ENCODE measurements at places on chromosomes 2 and 18.

DNA sequence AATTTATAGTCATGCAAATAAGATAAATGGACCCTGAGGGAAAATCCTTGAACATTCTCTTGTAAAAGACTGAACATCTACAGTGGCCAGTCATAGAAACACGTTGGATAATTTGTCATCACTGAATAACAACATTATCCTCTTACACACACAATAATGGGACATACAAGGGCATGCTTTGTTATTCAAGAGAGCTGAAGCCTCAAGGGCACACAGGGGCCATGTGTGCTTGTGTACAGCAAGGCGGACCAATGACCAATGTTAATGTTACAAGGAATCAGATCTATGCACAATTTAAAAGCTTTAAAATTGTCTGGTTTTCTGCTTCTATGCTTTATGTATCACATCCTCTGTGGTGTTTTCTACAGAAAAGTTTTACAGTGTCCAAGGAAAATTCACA lies 23.7 kb downstream of the COL6A3 start:
- DNase-seq: no peak

GRCh38 chr2:83951378-83951947 lies 507.6 kb downstream of the SUCLG1 start:
- DNase-seq: no peak

DNA sequence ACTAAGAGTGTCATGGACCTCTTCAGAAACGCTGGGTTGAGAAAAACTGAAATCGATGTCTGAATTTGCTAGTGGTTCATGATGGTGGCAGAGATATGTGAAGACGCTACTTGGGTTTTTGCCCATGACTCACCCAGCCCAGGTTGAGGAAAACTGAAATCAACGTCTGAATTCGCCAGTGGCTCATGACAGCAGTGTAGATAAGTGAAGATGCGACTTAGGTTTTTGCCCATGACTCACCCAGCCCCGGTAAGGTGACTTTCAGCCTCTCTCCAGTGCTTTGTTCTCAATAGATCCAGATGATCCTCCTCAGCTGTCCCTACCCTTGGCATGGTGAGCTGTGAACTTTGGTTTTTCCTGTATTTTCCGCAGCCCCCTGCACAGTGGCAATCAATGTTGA lies 105.3 kb upstream of the SIX3 start:
- no peak for DNase-seq

DNA sequence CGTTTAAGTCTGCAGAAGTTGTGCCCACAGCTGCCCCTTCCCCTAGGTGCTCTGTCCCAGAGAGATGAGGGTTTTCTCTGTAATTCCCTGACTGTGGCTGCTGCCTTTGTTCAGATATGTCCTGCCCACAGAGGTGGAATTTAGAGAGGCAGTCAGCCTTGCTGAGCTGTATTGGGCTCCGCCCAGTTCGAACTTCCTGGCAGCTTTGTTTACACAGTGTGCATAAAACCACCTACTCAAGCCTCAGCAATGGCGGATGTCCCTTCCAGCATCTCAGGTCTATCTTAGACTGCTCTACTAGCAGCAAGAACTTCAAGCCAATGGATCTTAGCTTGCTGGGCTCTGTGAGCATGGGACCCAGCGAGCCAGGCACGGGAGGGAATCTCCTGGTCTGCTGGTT lies 48.1 kb downstream of the LHCGR start:
- no peak for DNase-seq

- DNase-seq: no peak
Observed at GRCh38 chr2:239459056-239459455, 58.2 kb upstream of the HDAC4 start.

DNA sequence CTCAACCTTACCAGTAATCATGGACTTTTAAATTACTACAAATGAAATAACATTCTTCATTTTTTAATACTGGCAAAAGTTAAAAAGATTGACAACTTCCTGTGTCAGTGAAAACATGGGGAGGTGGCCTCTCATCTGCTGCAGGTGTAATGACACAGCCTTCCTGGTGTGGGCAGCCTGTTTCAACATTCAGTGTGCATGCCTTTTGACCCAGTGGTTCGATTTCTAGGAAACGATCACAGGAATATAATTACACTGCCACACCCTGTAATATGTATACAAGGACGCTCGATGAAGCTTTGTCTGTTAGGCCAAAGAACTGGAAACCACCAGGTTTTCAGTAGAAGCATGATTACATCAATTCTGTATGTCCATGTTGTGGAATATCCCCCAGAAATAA lies 68.7 kb downstream of the MTHFD2 start:
- DNase-seq: peak; percentile 66

DNA sequence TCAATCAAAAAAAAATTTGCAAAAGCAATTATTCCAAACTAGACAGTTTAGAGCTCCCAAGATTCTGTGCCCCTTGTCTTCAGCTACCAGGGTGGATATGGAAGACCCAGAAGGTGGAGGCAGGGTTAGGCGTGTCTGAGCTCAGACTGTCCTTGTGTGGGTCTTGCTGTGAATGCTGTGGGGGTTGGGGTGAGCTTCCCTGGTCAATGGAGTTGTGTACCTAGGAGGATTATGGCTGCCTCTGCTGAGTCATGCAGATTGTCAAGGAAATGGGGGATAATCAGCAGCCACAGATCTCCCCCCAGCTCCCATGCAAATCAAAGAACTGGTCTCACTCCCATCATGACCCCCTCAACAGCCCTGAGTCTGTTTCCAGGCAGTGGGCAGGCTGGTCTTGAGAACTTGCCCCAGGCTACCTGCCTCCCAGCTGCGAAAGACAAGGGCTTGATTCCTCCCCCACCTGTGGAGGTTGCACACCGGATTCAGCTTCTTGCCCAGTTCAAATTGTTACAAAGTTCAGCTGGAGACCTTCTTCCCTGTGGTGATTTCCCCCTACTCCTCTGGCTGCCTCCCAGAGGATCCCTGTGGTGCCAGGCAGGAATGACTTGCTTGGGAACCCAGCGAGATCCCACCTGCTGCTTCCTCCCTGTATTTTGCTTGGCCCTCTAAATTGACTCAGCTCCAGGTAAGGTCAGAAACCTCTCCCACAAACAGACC lies 77.0 kb downstream of the RAD51AP2 start:
- no peak for DNase-seq

GRCh38 chr18:70385474-70385873 lies 96.6 kb downstream of the SOCS6 start:
- DNase-seq: no peak

- no peak for DNase-seq
Observed at GRCh38 chr2:162063281-162063680, 10.7 kb downstream of the DPP4 start.

DNA sequence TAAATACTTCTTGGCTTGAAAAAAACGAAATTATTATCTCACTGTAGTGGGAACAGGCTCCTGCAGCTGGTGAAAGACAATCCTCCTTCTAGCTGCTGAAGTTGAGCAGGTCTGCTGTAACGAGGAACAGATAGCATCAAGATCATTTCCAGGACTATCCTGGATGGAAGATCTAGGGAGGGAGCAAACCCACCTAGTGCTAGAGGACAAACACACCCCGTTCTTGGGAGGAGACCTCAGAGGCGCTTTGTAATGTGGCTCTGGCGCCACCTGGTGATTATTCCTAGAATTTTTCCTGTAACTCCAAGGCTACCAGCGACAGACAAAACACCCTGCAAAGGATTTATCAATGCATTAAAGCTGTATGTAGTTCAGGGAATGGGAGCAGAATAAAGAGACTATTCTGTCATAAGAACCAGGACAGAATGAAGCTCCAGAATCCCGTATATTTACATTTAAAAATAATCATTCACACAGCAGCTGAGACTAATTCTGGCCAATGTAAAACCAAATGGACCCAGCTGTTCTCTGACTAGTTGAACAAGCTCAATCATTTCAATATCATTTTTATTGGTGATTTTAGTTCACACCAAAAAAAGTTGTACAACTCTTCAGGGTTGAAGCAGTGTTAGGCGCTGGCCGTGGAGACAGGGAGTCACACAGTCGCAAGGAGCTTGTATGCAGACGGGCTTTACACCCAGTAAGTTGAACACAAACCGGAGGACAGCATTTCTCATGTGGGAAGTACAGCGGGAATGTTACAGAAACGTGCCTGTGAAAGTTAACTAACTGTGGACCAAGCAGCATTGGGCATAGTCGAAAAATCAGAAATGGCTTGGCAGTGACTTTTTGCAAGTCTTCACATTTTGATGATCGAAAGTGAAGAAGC lies 290.3 kb downstream of the TRIB2 start:
- DNase-seq: peak; percentile 47

- no peak for DNase-seq
Observed at GRCh38 chr2:238985041-238985729, 137.3 kb downstream of the TWIST2 start.

DNA sequence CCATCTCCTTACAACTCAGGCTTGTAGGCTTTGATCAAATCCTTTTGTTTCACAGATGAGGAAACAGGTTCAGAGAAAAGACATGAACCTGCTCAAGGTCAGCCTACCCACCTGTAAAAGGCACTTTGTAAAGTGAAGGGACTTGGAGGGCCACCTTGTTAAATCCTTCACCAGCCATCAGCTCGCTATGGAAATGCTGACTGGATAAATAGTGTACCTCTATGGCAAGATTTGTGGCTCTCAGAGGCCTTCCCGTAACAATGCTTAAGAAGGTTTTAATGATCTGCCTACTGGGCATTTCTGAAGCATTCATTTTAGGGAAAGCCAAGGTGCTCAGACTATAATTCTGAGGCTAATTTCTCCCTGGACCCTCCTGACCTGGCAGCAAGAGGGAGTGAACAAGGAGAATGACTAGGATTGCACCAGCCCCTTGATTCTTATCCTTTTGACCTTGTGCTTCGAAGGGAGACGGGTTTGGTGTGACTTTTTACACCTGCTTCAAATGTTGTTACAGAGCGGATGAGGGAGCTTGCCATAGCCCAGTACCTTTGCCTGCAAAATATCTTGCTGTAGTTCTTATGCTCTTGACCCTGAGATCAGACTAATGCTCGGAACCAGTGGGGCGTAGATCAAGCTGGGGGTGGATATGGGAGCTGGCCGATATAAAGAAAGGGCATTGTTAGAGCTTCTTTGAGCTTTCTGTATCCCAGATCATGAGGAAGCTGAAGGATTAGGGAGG lies 90.9 kb upstream of the CXCR4 start:
- no peak for DNase-seq

DNA sequence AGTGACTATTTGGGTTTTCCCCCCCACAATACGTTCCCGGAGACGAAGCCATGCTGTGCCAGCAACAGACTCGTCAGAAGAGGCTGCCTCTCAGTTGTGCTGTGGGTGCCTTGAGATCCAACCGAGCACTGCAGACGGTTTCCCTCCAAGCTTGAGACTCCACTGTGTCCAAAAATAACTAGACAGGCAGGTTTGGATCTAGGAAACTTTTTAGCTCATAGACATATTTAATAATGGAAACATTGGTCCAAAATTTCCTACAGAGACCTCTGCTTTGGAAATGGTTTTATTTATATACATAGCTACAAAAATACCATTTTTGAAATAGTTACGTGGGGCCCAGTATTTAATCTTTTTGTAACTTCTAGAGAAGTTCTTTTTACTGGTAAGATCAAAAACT lies 63.1 kb upstream of the SPATS2L start:
- no peak for DNase-seq

DNA sequence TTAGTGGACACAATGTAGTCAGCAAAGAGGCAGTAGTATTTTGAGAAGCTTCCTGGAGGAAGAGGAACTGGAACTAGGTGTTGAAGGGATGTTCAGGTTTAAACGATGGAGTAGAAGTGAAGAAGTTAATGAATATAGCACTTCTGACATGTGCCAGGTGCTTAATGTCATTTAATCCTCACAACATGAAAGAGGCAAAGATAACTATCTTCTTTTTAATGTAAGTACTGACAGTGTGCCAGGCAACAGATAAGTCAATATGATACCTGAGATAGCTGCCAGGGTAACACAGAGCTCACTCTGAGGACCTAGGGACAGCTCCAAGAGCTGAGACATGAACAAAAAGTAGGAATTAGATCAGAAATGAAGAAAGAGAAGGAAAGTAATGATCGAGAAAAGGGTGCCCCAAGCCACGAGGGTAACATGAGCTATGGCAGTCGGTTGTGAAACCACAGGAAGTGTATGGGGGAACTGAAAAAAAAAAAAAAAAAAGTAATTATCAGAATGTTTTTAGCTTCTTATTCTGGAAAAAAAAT lies 140.7 kb downstream of the RNF144A start:
- no peak for DNase-seq

- DNase-seq: no peak
Observed at GRCh38 chr2:62150597-62151305, 45.2 kb upstream of the B3GNT2 start.

DNA sequence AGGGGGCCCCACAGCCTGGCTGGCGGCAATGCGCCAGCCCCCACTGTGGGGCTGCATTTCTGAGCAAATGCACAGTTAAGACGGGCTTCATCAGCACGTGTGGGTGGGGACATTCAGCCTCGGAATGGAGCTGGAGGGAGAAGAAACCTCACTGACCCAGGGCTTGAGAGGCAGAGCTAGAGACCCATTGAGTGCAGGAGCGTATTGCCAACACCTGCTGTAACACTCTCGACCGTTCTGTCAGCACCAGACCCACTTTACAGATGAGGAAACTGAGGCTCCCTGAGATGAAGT lies 200.9 kb upstream of the RAB6C start:
- no peak for DNase-seq

- peak; percentile 41 for DNase-seq
Observed at GRCh38 chr18:3060667-3061580, 48.0 kb upstream of the LPIN2 start.

GRCh38 chr18:39759926-39760325 lies 2194.3 kb upstream of the CELF4 start:
- no peak for DNase-seq

DNA sequence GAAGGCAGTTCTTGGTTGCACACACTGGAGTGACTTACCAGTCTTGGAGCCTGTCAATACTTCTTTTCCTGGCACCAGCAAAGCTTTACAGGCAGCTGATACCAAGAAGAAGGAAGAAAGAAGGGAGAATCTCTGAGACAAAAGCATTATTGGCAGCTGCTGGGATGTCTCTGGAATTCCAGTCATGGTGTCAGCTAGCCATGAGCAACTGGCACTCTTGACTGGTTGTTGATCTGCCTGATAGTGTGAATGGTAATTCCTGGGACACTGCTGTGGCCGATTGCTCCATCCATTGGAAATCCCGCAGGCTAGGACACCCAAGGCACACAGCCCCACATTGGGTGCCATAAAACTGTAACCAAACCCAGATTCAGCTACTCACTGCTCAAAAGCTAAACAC lies 17.8 kb upstream of the SPAG16 start:
- DNase-seq: no peak

DNA sequence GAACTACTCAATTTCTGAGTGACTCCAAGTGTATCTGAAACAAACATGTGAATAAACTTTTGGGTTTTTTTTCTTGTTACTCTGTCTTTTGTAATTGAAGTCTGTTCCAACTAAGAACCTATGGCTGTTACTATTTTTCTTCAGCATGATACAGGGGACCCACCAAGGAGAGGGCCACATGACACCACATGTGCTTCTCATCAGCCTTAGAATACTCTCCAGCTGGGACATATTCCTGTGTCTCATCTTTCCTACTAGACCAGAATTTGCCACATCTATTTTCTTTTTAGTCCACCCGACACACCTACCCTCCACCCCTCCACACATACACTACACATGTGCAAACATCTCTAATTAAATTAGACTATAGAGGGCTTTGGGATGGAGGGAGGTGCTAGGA lies 191.7 kb upstream of the NDUFV2 start:
- DNase-seq: no peak
